ENCODE measurements at places on chromosomes 4 and X. TPM values are rescaled to one million over a fixed set of nuclear protein-coding genes. Genes with fewer than 3 reads are reported as not detected.

VSIG4 gene
- total RNA-seq, result 131 TPM

PABPC4L gene
- total RNA-seq, result 1.9 TPM

GLRA3 gene
- total RNA-seq, result 0.03 TPM

CSAG2 gene
- not detected for total RNA-seq

CORIN gene
- total RNA-seq, result 6.3 TPM

- DNase-seq, result no peak
- H3K4me1 ChIP-seq, result no peaks in the 10 kb centered on the region
- H3K4me3 ChIP-seq, result no peak overlapping the region
- H3K27ac ChIP-seq, result no peak overlapping the region
Measured at GRCh38 chrX:151754641-151755215, 20.2 kb downstream of the CNGA2 start.

GRCh38 chrX:121216641-121217374 is 169.4 kb downstream of the GLUD2 start:
- H3K36me3 ChIP-seq, result no peaks in the 10 kb centered on the region
- H3K4me1 ChIP-seq, result no peaks in the 10 kb centered on the region
- no peaks in the 10 kb centered on the region for H3K27me3 ChIP-seq
- no peak for DNase-seq

DNA sequence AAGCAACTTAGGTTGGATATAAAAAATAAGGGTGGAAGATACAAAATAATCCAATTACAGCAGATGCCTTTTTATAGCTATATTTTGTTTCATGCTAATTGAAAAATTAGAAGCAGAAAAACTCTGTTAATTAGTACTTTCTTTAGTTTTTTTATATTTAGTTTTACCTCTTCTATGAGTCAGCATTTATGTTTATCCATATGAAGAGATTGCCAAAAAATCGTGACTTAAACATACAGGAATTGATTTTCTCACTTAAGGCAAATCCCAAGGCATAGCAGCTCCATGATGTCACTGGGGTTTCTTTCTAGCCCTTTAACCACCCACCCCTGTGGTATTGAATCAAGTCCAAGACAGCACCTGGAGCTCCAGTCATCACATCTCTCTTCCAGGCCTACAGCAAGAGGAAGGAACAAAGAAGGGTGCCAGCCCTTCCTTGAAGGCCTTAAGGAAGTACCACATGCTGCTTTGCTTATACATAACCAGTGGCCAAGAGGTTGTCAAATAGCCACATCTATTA is 365.8 kb upstream of the TENM3 start:
- H3K4me3 ChIP-seq, result no peak overlapping the region
- H3K27ac ChIP-seq, result no peak overlapping the region
- no peaks in the 10 kb centered on the region for H3K36me3 ChIP-seq
- DNase-seq, result no peak

- no peaks in the 10 kb centered on the region for H3K4me1 ChIP-seq
- no peaks in the 10 kb centered on the region for H3K36me3 ChIP-seq
- DNase-seq, result no peak
- peaks cover 4% of the 10 kb centered on the region for H3K27me3 ChIP-seq
- no peak overlapping the region for H3K27ac ChIP-seq
Measured at GRCh38 chrX:112731793-112732192, 52.1 kb upstream of the LHFPL1 start.

- peaks cover 8% of the 10 kb centered on the region for H3K36me3 ChIP-seq
- no peak overlapping the region for H3K27ac ChIP-seq
Measured at GRCh38 chr4:57037982-57038604, 59.4 kb downstream of the POLR2B start.

DNA sequence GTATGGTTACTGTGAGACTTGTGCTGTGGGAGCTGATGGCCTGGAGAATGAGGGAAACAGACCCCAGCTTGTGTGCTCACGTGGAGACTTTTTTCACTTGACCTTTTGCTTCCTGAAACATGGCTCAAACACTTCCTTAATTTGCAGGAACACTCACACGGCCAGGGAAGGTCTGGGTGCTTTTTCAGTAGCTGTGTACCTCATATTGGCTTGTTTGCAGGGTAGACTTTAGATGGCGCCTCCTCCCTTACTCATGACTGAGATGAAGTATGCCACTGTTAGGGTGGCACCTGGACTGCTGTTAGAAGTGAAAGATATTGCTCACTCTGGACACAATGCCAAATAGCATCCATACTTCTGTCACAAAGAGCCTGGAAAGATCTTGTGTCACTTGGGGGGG is 75.7 kb upstream of the WDR1 start:
- H3K36me3 ChIP-seq, result no peaks in the 10 kb centered on the region
- no peaks in the 10 kb centered on the region for H3K4me1 ChIP-seq
- DNase-seq, result no peak
- no peak overlapping the region for H3K4me3 ChIP-seq

- H3K4me3 ChIP-seq, result no peak overlapping the region
- H3K27ac ChIP-seq, result no peak overlapping the region
- no peaks in the 10 kb centered on the region for H3K36me3 ChIP-seq
- no peaks in the 10 kb centered on the region for H3K4me1 ChIP-seq
Measured at GRCh38 chr4:126291886-126292285, 977.1 kb downstream of the FAT4 start.

GRCh38 chr4:38957261-38957815 is 74.9 kb downstream of the TMEM156 start:
- DNase-seq, result no peak
- H3K4me1 ChIP-seq, result no peaks in the 10 kb centered on the region
- H3K27ac ChIP-seq, result no peak overlapping the region

GRCh38 chr4:182236186-182236585 is 7.0 kb upstream of the TENM3 start:
- no peak overlapping the region for H3K27ac ChIP-seq
- no peaks in the 10 kb centered on the region for H3K27me3 ChIP-seq
- no peak overlapping the region for H3K4me3 ChIP-seq
- DNase-seq, result no peak
- no peaks in the 10 kb centered on the region for H3K36me3 ChIP-seq

DNA sequence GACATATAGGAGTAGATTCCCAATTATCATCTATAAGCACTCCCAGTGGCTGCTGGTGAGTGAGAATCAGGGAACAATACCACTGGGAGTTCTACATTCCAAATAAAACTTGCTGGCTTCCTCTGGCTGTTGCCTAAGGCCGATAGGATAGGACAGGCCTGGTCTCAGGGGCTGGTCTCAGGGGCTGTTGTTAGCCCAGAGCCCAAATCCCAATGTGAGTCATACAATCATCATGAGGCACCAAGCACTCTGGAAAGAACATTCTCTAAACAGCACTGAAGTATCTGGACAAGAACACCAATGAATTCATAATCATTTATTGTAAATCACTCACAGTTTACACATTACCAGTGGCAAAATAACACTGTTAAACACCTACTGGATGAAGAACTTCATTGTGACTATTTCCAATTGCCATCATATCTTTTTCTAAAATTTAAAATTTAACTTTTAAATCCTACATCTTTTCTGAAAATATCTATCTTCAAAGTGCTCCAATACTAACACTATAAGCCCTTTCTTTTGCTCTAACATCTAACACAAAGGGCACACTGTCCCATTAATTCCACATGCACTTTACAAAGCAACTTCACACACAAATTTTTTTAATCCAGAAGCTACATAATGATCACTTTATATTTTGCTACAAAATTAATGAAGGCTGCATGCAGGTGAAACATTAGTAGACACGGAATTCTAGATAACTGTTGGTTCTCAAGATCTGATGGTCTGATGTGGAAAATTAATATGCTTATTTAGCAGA is 67.6 kb upstream of the TMEM150C start:
- no peak overlapping the region for H3K4me3 ChIP-seq
- H3K27ac ChIP-seq, result no peak overlapping the region
- H3K4me1 ChIP-seq, result no peaks in the 10 kb centered on the region
- H3K36me3 ChIP-seq, result no peaks in the 10 kb centered on the region
- DNase-seq, result no peak

- no peak for DNase-seq
- H3K4me3 ChIP-seq, result no peak overlapping the region
- H3K4me1 ChIP-seq, result no peaks in the 10 kb centered on the region
- no peak overlapping the region for H3K27ac ChIP-seq
- H3K27me3 ChIP-seq, result no peaks in the 10 kb centered on the region
- no peaks in the 10 kb centered on the region for H3K36me3 ChIP-seq
Measured at GRCh38 chrX:39318506-39319343, 517.5 kb downstream of the MID1IP1 start.
